ENCODE measurements at places on chromosomes 3 and 15.
A peak's percentile ranks its signal among the peaks of the same experiment; 100 is the strongest.

- no peak for DNase-seq
Observed at GRCh38 chr3:129855170-129855831, 38.2 kb downstream of the TMCC1 start.

GRCh38 chr3:73789825-73790444 lies 165.2 kb upstream of the PDZRN3 start:
- DNase-seq, result no peak

GRCh38 chr3:76551739-76552138 lies 488.2 kb upstream of the ROBO2 start:
- DNase-seq, result no peak

DNA sequence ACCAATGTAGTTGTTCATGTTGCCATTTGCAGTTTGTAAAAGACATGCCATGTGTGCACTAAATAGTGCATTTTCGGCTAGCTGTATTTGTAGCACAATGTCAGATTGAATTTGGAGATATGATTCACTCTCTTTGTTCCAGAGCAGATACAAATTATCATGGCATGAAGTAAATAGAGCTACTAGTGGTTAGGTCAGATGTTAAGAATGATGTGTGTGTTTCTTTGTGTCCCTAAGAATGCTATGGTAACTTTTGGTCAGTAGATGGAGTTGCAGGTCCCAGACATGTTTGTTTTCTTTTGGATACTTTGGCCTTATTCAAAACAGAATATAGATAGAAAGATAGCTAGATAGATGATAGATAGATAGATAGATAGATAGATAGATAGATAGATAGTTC lies 595.8 kb downstream of the NLGN1 start:
- peak; percentile 52 for DNase-seq

Data from umbilical cord (tissue), 2 donors.